ENCODE measurements at places on chromosomes 2 and 18. TPM values are rescaled to one million over a fixed set of nuclear protein-coding genes. Genes with fewer than 3 reads are reported as not detected.

- DNase-seq, result no peak
Measured at GRCh38 chr2:191747170-191747530, 69.2 kb downstream of the NABP1 start.

DNA sequence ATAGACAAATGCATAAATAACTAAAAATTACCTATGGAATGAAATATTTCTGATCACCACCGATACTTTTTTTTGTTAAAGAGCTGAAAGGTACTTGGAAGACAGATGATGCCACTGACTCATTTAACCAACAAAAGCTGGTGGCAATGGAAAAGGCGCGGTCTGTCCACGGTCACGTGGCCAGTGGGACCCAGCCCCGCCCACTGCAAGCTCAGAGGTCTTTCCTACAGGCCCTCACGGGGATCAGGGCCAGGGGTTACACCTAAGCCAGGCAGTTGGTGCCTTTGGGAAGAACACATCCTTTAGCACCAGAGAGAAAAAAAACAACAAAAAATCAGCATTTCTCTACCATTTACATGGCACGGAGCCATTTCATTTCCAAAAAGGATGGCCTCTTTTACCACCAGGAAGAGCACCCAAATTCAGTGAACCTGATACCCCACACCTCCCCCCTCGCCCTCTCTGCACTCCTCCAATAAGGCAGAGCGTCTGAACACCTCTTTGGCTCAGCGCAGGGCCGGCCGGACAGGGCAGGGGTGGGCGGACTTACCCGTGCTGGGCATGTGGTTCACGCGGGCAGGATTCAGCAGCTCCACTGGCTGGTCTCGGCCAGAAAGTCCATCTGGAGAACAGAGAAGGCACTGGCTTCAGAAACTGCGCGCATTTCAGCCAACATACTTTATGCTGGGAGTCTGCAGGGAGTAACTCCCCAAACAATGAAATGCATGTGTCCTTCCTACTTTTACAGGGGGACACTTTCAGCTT is 164.6 kb downstream of the HDAC4 start:
- DNase-seq, result no peak

THOC1 gene
- 9.9 TPM for polyA plus RNA-seq

SERPINB5 gene
- polyA plus RNA-seq, result 525 TPM

NYAP2 gene
- polyA plus RNA-seq, result not detected

MC4R gene
- polyA plus RNA-seq, result not detected
